ENCODE measurements at places on chromosomes 12 and 14.

GRCh38 chr12:26648584-26648983, 184.4 kb downstream of the ITPR2 start:
- DNase-seq = no peak

- no peak for DNase-seq
Measured at GRCh38 chr12:82174383-82174782, 183.8 kb downstream of the CCDC59 start.

DNA sequence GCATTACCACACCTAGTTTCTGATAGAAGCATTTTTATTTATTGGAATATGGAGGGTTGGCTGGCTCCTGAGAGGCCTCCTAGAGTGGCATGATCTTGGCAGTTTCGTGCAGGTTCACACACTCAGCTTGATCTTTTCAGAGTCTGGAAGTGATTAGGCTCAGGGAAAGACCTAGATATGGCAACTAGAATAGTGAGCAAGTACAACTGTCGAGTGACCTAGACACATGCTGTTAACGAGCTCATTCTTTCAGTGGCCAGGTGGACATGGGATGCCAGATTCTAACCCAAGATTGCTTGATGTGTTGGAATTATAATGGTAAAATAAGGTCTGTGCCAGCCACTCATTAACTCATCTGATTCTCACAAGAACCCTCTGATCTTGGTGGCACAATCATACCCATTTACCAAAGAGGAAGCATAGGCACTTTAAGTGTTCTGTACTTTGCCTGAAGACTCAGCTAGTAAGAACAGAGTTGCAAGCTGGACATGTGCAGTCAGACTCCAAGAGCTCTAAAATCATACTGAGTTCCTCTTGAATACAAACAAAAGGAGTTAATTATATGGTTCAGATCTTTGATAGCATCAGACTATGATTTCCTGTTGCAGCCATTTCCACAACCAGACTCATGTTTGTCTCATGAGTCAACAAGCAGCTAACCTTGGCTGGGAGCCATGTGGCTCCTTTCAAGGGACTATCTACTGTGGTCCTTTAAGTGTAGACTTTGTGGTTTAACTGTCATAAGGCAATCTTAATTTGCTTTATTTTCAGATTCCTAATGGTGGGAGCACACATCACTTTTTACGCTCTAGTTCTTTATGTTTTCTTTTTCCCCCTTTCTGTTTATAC, 144.2 kb downstream of the PLEKHA5 start:
- no peak for DNase-seq

DNA sequence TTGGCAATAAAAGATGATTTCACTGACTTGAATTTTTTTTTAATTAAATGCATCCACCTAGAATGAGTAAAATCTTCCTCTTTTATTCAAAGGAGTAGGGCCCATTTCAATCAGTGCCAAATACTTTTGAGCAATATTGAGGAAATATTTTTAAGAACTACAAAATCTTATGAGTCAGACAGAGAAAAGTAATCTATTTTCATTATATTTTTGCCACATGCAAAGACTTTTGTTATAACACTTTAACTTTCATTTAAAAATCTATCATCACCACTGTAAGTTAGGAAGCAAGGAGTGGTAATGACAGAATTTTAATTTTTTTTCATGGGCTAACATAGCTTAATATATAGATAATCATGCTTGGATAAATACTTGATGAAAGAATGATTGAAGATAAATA, 345.2 kb upstream of the KITLG start:
- DNase-seq = no peak

GRCh38 chr14:75363570-75364227, 64.1 kb upstream of the JDP2 start:
- no peak for DNase-seq

Measured in ELF-1 (cell line).